ENCODE measurements at places on chromosomes 1 and 21.
A peak's percentile ranks its signal among the peaks of the same experiment; 100 is the strongest.

- DNase-seq = peak; percentile 97
Measured at GRCh38 chr1:203290261-203291089, 14.8 kb upstream of the BTG2 start.

- no peak for DNase-seq
Measured at GRCh38 chr1:160144921-160145320, 6.5 kb upstream of the ATP1A4 start.

DNA sequence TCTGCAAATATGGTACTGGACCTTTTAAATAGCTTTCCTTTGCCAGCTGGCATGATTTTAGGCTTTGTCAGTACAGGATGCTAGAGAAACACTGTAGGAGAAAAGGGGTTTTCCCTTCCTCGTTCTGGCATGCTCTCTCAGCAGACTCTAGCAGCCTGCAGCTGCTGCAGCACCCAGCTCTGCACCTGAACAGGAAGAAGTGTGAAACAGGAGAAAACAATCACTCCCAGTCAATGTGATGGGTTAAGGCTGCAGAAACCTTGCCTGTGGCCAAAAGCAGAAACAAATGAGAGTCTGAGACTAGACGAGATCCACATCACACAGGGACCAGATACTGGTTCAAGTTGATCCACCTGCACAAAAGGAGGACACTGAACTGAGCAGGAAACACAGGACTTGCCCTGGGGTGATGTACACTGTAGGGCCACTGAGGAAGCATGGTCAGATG lies 21.2 kb downstream of the OVGP1 start:
- no peak for DNase-seq

GRCh38 chr21:16378525-16378924 lies 648.7 kb downstream of the USP25 start:
- DNase-seq = no peak

DNA sequence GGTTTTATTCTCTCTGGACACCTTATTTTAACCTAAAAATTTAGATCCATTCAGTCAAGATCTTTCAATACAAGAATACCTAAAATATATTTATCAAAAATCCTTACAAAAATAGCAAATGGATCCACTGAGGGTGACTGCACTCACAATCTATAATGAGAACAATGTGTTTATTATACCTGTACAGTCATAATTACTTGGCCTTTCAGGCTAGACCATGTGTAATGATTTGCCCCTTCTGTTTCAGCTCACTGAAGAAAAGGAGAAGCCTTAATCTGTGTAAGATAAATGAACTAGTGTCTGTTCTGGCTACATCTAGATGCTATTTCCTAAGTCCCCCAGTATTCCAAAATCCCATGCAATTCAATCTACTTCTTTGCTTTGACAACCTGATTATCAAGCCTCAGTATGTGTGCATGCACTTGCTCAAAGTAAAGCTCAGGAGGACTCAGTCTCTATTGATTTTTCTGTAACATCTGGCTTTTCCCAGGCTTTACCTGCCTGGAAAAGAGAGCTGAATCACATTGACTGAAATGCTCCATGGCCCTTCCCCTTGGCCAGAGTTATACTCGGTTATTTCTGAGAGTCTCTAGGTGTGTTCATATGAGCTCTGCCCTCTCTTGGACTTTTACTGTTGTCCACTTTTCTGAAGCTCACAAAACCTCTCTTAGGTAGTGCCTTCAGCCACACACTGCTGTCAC lies 27.6 kb downstream of the CRP start:
- DNase-seq = no peak

DNA sequence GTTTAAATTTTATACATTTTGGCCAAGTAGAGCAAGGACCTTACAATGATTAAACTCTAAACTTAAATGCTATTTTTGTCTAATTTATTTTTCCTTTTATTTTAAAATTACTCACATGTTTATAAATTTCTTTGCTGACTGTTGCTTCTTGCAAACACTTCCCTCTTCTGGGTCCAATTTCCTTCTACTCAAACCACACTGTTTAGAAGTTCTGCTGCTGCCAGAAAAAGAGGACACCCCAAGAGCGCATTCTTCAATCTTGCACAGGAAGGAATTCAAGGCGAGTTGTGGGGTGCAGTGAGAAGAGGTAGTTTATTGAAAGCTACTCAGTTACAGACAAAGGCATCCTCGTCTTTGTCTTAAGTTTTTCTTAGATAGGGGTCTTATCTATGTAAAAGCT lies 88.5 kb upstream of the NEK7 start:
- no peak for DNase-seq

DNA sequence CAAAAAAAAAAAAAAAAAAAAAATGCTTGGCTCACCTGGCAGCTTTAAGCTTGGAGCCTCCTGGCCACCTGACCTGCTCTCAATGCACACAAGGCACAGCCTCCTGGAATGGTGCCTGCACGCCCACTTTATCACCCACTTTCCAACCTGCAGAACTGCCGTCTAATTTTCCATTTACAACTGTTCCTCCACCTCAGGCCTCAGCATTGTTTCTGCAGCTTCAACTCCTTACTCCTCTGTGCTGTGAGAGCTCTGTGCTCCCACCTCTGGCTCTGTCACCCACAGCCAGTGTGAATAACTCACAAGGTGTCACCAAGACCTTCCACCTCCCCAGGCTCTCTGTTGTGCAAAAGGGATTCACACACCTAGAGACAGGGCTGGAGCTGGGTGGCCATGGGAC lies 38.7 kb upstream of the GPR157 start:
- DNase-seq = no peak

- no peak for DNase-seq
Measured at GRCh38 chr1:209926045-209926444, 12.0 kb upstream of the SYT14 start.

DNA sequence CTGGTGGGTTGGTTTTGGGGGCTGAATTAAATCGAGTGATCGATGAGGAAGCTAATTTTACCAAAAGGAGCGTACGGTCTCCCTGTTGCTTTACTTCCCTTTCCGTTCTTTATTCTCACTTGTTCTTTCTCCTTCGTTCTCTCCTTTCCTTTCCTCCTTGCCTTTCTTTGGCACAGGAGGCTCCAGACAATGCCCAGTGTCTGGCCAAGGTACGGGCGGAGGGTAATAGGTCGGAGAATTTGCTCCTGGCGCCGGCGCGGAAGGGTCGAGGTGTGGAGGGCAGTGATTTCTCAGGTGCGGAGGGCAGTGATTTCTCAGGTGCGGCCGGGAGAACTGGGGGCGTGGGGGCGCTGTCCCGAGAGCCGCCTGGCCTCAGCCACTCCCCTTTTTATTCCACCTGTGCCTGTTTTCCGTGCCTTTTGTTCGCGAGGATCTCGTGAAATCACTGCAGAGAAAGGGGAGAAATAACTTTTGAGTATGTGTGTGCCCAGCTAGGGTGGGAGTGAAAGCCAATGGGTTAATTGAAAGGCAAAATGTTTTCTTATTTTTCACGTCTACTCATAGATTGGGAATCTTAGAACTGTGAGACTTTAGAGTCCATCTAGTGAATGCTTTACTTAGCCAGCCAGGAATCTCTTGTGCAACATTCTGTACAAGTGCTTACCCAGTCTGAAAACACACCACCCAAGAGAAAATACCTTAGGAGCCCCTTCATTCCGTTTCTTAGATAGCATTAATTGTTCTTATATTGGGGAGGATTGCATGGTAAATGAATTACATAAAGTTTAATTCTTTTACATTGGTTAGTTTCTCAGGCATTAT lies 1.3 kb downstream of the FNBP1L start:
- DNase-seq = no peak

DNA sequence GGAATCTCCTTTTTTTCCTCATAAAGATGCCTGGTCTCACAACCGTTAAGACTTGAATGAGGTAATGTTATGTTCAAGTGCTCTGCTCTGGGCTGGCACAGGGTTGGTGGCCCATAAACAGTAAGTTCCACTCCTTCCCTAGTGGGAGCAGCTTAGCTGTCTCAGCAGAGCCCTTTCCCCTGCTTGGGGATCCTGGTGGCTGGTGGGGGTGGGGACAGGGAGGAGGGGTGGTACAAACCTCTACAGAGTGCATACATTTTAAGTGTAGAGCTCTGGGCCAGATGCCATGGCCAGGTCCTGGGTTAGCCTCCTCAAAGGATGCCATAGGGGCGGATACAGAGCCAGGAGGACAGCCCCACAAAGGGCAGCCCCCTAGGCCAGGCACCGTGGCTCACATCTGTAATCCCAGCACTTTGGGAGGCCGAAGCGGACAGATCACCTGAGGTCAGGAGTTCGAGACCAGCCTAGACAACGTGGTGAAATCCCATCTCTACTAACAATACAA lies 20.7 kb upstream of the PADI1 start:
- DNase-seq = no peak

DNA sequence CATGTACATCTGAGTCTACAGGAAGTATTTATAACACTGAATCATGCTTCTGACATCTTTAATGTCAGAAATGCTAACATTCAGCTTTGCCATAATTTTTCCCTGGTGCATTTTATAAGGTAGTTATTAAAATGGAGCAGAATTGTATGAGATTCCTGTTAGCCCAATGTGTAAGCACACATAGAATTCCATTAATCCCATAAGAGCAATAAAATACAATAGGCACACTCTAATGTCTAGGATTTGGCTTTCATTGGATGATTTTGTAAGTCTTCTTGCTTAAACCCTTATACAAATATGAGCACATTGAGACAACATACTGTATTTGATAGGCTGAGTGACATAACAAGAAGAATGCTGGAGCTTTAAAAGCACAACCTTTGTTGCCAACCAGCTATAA lies 256.4 kb downstream of the HMCN1 start:
- no peak for DNase-seq

DNA sequence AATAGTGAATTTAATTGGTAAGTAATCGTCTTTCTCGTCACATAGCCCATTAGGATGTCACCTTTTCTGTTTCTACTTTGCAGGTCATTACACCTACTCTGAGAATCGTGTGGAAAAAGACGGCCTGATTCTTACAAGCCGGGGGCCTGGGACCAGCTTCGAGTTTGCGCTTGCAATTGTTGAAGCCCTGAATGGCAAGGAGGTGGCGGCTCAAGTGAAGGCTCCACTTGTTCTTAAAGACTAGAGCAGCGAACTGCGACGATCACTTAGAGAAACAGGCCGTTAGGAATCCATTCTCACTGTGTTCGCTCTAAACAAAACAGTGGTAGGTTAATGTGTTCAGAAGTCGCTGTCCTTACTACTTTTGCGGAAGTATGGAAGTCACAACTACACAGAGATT lies 23.3 kb downstream of the PARK7 start:
- no peak for DNase-seq

GRCh38 chr1:96901783-96902363 lies 180.3 kb downstream of the PTBP2 start:
- peak; percentile 52 for DNase-seq

DNA sequence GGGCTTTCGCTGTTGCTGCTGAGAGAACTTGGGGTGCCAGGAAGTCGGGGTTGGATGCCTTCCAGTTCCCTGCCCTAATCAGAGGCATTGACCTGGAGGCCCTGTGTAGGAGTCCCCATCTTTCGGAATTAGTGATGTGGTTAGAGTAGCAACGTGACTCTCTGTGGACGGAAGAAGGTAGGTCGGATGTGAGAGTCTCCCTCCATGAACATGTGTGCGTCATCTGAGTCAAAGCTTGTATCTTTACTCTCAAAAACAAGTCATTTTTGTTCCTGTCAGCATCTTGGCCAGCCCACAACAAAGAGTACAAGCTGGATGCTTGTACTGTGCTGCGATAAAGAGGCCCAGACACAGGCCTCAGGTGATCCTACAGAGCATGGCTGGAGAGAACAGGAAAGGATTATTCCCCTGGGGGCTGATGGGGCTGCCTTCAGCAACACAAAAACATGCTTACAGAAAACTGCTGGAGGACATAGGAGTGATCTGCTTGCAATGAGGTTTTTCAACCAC lies 31.0 kb upstream of the IL10 start:
- no peak for DNase-seq

- DNase-seq = no peak
Measured at GRCh38 chr1:159091180-159091560, 14.6 kb upstream of the AIM2 start.

- DNase-seq = no peak
Measured at GRCh38 chr1:108503062-108503733, 53.1 kb downstream of the NBPF6 start.

DNA sequence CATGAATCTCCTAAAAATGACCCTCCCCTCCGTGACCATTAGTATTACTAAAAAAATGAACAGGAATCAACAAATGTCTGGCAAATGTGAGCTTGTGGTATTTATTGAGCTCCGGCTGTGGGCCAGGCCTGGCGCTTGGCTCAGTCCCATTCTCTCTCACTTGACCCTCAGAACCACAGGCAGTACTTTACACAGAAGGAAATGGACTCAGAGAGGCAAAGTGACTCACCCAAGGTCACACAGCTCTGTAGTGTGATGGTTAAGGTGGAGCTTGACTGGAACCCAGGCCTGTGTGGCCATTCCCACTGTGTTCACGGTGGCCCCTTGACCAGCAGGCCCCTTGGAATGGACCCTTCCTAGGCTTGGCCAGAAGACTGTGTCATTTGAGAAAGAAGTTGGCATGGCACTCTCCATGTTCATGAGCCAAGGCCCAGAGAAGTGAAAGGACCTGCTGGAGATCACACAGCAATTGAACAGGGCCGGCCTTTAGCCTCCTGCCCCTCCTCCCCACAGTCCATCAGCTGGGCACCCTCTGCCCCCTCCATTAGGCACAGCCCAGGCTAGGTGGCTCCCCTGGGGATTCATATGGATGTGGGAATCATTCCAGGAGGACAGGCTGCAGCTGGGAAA lies 32.1 kb downstream of the FAM151A start:
- DNase-seq = no peak

DNA sequence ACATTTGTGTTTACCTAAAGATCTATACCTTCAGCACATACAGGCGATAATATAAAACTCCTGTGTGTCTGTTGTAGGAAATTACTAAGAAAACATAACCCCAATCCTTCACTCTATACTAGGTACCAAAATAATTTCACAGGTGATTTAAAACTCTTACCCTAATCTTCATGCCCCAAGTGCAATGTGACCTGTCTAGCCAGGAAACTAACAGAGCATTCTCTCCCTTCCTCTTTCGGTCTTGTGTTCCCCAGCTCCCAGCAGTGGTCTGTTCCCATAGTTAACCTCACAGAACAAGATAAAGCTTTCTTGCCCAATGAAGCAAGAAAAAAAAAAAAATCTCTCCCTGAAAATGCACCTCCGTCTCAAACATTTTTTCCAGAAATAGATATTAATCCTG lies 493.5 kb downstream of the DPYD start:
- no peak for DNase-seq

DNA sequence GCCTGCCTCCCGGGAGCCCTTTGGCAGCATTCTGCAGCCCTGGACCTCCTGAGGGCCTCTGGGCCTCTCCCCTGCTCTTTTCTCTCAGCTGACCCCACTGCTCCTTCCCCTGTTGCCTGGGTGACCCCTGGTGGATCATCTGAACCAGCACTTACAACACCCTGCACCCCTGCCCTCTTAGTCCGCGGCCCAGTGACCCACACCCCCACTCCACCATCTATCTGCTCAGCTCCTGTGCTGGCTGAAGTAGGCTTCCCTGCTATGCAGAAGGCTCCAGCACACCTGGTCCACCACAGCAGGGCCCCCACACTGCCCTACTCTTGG lies 74.0 kb downstream of the DMRTA2 start:
- DNase-seq = no peak

- no peak for DNase-seq
Measured at GRCh38 chr1:232183802-232184201, 446.1 kb downstream of the SIPA1L2 start.

- no peak for DNase-seq
Measured at GRCh38 chr1:27000090-27000816, 6.8 kb downstream of the TRNP1 start.

GRCh38 chr1:1399872-1400575 lies 889 bp upstream of the CCNL2 start:
- DNase-seq = no peak

All from posterior cingulate gyrus (tissue), 11 donors.